ENCODE measurements at places on chromosomes 2 and 18.

DNA sequence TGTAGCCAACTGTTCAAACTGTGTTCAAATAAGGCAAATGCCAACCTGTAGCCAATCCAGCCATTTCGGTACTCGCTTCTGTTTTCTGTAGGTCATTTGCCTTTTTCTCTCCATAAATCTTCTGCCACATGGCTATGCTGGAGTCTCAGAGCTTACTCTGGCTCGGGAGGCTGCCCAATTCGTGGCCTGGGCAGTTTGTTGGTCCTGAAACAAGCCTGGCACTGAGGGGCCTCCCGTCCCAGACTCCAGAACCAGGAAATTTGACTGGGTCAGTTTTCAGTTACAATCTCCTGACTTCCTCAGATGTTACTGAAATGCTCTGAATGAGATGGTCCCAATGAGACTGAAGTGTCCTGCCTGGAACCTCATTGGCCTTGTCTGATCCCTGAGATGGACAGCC, 120.8 kb upstream of the NPAS2 start:
- peak; percentile 33 for DNase-seq

- no peak for DNase-seq
Measured at GRCh38 chr2:38750011-38750890, 910 bp downstream of the SRSF7 start.

DNA sequence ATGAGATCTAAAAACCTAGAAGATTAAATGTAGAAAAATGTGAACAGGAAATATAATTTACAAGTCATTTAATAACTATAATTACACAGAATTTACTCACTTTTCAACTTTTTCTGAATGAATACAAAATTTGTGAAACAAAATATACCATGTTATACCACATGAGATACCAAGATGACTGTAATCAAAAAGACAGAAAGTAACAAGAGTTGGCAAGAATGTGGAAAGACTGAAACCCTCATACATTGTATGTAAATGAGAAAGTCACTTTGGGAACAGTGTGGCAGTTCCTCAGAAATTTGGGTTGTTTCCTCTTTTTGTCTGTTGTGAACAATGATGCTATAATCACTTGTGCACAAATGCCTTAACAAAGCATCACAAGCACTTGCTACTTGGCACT, 145.4 kb upstream of the ZNF804A start:
- DNase-seq = no peak

- no peak for DNase-seq
Measured at GRCh38 chr18:43919551-43919950, 642.3 kb upstream of the SYT4 start.

DNA sequence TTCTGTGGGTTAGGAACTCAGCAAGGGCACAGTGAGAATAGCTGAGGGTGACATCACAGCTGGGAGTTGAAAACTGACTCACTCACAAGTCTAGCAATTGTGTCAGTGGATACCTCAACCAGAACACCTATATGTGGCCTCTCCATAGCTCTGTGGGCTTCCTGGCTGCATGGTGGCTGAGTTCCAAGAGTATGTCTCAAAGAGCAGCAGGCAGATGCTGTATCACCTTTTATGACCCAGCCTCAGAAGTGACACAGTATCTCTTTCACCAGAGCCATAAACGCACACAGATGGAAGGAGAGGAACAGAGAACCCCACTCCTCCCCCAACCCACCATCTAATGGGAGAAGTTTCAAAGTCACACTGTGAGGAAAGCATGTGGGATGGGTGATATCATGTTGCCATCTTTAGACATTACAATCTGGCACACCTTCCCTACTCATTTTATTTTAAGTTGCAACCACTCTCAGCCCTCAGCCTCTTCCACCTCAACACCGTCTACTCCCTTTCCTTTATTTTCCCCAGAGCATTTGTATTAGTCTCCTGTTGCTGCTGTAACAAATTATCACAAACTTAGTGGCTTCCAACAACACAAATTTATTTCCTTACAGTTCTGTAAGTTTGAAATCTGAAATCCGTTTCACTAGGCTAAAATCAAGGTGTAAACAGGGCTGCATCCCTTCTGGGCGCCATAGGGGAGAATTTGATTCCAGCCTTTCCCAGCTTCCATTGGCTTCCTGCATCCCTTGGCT, 134.6 kb upstream of the SPATS2L start:
- DNase-seq = no peak

DNA sequence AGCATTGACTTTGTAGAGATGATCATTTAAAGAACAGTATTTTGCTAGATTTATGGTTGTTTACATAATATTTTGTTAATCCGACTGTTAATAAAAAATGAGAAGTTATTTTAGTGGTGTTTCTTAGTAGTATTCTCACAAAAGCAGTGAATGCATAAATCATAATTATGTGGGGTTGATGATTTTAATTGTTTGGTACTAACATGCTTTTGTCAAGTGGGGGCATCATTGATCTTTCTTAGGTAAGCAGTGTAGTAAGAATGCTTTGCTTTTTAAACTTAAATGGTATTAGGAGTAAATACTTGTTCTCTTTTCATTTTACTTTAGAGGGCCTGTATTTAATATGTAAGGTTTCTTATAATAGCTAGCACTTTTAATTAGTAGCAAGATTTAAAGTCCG, 109.2 kb upstream of the OTX1 start:
- no peak for DNase-seq

DNA sequence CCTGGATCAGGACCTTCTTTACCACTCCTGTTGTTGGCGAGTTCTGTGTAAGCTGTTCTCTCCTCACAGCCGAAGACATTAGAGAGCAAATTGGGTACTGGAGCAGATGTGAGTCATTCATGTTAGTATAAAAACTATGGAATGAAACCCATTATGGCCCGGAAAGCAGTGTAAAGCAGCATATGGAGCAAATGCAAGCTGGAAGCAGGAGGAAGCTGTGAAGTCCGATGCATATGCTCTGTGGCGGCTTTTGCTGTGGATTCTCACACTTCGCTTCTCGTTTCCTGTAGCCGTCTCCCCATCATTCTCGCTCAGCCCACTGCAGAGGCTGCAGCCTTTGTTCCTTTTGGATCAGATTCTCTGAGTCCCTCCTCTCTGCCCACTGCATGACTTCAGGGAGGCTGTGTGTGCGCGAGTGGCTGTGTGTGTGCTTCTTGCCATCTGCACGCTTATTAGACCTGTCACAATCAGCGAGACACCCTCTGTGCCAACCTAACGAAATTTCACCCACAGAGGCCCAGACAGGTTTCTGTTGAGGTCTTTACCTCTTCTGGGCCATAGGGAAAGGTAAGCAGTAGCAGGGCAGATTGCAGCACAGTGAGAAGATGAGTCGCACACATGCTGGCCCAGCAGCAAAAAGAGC, 3.3 kb upstream of the GALNT14 start:
- DNase-seq = no peak

DNA sequence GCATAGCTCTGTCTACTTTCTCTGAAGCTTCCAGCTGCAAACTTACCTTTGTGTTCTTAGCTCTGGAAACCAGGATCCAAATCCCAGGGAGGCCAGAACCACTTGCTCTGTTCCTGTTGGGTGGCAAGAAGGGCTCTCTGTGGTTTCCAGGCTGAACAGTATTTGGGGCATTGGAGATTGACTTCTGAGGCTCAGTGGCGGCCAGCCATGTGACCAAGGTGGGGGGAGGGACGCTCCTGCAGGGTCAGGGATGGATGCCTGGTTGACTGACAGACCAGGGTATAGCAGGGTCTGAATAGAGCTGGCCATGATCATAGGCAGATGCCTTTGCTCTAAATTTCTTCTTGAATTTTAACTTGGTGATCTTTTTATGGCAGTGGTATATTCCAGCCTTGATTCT, 15.1 kb downstream of the SLC4A5 start:
- no peak for DNase-seq

- no peak for DNase-seq
Measured at GRCh38 chr2:157194097-157194688, 63.3 kb upstream of the GALNT5 start.

GRCh38 chr18:74520096-74520833, 14.0 kb upstream of the CNDP1 start:
- no peak for DNase-seq

DNA sequence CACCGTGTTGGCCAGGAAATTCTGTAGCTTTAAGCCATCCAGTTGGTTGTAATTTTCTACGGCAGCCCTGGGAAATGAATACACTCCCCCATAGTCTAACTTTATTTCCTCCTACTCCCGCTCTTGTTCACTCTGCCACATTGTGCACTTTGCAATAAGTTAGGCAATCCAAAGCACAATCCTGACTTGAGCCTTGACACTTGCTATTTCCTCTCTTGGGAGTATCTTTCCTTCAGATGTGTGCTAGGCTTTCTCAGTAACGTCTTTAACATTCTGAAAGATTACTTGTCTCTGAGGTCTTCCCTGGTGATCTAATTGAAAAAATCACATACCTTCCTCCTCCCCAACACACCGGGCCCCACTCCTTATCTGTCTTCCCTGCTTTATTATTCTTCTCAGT, 65.9 kb upstream of the RAB27B start:
- no peak for DNase-seq

DNA sequence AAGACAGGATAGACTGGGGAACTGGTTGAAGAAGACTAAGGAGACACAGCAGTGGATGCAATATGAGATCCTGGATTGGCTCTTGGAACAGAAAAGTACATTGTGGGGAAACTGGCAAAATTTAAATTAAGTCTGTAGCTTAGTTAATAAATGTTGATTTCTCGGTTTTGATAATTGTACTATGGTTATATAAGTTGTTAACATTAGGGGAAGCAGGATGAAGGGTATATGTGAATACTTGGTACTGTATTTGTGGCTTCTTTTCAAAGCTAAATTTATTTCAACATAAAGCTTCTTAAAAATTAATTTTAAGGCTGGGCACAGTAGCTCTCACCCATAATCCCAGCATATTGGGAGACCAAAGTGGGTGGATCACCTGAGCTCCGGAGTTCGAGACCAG, 103.8 kb downstream of the TMEM17 start:
- no peak for DNase-seq

GRCh38 chr2:226984750-226985582, 149.1 kb downstream of the RHBDD1 start:
- no peak for DNase-seq

- DNase-seq = no peak
Measured at GRCh38 chr2:201465524-201465971, 14.0 kb downstream of the STRADB start.

DNA sequence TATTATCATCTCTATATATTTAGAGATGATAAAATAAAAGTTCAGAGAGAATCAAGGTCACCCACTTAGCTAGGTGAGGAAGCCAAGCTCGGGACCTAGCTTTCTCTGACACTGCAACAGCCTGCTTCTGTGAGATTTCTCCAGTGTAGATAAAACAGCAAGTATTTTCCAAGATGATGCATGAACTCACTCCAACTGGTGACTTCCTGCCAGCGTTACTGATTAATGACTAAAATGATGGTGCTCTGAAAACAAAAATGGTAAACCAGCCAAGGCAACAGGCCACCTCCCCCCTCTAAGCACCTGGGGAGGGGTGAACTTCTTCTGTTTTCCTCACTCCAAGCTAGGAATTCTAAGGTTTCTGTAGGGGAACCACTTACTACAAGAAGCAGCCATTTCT, 510.2 kb upstream of the ID2 start:
- no peak for DNase-seq

GRCh38 chr2:239465017-239466001, 64.5 kb upstream of the HDAC4 start:
- DNase-seq = no peak

- DNase-seq = peak; percentile 60
Measured at GRCh38 chr18:77105028-77105427, 27.6 kb downstream of the MBP start.

- no peak for DNase-seq
Measured at GRCh38 chr2:237917696-237918374, 49.0 kb upstream of the UBE2F start.

- no peak for DNase-seq
Measured at GRCh38 chr2:237833546-237833945, 25.9 kb upstream of the RAMP1 start.

DNA sequence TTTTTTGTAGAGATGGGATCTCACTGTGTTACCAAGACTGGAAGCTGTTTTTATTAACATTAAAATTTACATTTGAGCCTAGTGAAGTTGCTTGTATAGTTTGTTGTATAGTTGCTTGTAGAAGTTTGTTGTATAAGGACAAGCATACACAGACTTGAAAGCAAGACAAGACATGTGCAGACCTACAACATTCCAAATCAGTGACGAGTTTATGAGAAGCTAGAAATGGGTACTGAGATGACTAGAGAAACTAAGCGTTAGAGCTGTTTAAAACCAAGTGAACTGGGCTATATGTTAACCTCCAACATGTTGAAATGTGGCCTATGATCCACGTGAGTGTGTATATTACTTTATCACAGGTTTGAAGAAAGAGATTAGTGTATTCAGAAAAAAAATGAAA, 39.1 kb downstream of the ABCB11 start:
- DNase-seq = no peak

GRCh38 chr2:7661502-7661901, 744.3 kb downstream of the RNF144A start:
- no peak for DNase-seq

DNA sequence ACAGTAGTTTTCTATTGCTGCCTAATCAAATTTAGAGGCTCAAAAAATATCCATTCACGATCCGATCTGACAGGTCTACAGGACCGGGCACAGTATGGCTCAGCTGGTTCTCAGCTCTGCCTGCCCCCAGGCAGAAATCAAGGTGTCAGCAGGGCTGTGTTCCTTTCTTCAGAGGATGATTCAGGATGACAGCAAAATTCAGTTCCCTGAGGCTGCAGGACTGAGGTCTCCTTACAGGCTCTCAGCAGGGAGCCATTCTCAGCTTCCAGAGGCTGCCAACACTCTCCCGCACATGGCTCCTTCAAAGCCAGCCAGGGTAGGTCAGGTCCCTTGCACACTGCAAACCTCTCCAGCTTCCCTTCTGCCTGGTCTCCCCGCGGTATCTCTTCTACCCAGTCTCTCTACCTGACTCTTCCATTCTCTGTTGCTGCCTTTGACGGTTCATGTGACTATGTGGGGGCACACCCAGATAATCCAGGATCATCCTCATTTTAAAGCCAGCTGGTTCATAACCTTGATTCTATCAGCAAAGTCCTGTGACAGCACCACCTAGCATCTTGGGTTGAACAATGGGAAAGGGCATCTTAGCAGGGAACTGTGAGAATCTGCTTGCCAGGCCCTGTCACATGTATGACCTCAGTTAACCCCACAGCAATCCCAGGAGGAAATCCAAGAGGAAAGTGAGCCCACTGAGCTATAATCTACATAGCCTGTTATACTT, 50.4 kb downstream of the UXS1 start:
- no peak for DNase-seq

DNA sequence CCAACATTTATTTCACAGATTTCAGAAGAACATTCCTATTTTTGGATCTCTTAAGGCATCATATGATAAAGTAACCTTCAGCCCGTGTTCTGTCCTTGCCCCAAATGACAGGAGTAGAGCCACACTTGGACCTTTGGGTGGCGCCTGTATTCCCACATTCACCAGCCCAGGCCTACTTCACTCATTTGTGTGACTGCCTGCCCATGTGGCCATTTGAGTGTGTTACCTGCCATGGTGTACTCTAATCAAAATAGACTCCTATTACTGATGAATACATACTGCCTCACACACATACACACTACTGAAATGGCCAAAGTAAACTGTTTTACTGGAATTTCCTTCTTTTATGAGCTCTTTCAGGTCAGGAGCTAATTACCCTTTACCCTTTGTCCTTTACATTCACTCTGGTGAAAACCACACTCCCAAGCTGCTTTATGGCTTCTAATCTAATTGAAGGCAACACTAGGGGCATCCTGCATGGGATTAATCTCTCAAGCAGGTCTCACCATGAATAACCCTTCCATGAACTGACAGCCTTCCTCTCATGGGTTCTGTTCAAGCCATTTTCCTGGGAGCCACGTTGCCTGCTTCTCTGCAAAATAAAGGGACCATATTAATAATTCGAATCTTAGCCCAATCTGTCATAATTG, 271.0 kb upstream of the GALNT5 start:
- DNase-seq = no peak
